Stimulated activated CD4-positive, alpha-beta T cell treated with anti-CD3 and anti-CD28 coated beads, Interleukin-4, amount 100 ng/mL, for 4 hours (primary cell): ENCODE measurements at places on chromosomes 12 and 14.

DNA sequence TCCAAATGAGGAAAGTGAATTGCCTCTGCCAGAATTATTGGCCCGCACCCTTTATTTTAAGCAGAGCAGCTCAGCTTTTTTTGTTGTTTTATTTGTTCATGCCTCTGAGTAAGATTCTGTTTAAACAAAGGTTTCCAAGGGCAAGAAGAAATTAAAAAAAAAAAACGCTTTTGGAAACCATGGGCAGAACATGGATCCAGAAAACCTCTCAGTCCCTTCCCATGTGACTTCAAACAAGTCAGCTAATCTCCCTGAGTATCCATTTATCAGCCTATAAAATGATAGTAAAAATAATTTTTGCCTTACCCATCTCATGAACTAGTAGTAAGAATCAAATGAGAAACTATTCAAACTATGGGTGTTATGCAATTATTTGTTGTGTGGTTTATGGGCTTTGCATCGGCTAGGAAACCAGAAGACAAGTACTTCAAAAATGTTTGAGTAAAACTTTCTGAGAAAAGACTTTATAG, 27.6 kb downstream of the KITLG start:
- DNase-seq: no peak

- DNase-seq: no peak
Observed at GRCh38 chr12:12663644-12664294, 32.2 kb downstream of the GPR19 start.

- no peak for DNase-seq
Observed at GRCh38 chr12:21337959-21338744, 3.4 kb upstream of the SLCO1A2 start.

GRCh38 chr12:11711651-11712327, 62.3 kb downstream of the ETV6 start:
- no peak for DNase-seq

DNA sequence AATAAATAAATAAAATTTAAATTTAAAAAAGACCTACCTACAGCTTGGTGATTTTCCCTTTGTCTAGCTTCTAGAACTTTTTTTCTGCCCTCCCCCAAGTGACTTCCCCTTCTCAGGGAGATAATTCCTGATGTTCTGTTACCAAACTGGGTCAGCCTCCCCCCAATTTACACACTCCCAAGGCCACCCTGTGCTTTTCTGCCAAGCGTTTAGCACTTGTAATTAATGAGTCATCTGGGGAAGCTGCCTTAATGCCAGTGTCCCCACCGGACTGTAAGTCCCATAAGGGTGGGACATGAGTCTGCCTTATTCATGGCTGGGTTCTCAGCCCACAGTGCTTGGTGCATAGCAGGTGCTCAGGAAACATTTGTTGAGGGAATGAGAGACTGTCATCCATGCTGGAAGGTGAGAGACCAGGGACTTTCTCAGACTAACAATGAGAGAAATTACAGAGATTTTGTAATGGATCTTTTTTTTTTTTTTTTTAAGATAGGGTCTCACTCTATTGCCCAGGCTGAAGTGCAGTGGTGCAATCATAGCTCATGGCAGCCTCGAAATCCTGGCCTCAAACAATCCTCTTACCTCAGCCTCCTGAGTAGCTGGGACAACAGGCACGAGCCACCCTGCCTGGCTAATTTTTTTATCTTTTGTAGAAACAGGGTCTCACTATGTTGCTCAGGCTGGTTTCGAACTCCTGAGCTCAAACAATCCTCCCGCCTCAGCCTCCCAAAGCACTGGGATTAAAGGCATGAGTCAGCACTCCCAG, 106.8 kb downstream of the PHETA1 start:
- DNase-seq: no peak

- no peak for DNase-seq
Observed at GRCh38 chr14:101559624-101560533, 1.4 kb upstream of the DIO3 start.

- DNase-seq: no peak
Observed at GRCh38 chr12:4591180-4591687, 29.2 kb downstream of the DYRK4 start.

DNA sequence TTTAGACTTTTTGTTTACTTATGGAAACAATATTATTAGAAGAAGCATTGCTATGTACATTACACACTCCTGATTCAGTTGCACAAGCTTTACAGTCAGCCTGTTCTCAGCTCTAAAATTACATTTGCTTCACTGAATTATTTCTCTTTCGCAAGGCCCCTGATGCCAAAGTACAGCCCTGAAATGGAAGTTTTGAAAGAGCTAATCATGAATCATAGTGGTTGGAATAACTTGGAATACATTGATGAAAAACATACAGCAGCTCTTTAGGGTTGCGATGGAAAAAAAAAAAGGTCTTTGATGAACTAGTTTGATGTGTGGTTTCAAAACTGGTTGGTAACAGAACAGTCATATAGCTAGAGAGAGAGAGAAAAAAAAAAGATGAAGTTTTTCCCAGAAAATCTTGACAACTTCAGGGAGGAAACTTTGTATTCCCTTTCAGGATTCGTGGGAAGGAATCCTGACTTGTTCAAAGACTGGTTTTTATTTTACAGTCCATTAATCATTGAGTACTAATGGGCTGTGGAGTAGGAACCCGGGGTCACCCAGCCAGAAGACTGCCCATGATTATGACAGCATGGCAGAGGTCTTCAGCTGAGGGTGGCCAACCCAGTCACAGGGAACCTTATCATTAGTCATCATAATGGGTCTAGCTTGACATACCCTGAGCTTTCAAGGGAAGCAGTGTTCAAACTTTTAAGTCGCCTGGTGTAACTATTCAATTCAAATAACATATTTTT, 460.1 kb downstream of the NAV3 start:
- no peak for DNase-seq

- no peak for DNase-seq
Observed at GRCh38 chr12:45122768-45123380, 72.0 kb upstream of the DBX2 start.

DNA sequence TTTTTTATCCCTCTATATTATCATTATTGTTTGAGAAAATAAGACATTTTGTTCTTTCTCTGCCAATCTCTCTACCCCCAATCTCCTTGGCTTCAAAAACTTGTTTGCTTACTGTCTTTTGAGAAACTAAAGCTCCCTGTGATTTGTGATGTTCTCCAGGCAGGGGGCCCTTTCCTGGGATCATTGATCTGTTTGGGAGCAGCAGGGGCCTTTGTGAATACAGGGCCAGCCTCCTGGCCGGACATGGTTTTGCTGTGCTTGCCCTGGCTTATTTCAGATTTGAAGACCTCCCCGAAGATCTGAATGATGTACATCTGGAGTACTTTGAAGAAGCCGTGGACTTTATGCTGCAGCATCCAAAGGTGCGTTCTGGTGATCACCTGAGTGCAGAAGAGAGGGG, 4.5 kb downstream of the ACOT6 start:
- DNase-seq: no peak

- no peak for DNase-seq
Observed at GRCh38 chr14:68473794-68474193, 319.1 kb downstream of the ZFP36L1 start.

GRCh38 chr12:113196990-113197389, 11.5 kb downstream of the RITA1 start:
- DNase-seq: peak; percentile 52

- no peak for DNase-seq
Observed at GRCh38 chr12:88509347-88509746, 70.9 kb downstream of the KITLG start.

- no peak for DNase-seq
Observed at GRCh38 chr12:111764120-111764821, 2.5 kb upstream of the ALDH2 start.

DNA sequence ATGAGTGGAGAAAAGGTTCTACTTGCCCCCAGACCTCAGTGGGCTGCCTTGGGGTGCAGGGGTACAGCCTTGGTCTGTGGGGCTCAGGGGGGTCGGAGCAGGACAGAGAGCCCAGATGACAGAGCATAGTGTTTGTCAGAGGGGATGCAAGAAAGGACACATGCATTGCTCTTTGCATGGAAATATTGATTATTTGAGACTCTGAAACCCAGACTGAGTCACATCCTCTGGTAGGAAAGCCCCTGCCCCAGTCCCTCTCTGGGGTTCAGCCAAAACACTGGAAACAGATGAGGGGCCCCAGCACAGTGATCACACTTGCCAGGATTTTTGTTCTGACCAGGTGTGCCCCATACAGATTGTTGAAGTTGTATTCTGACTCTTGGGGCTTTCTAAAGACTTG, 1094.4 kb downstream of the BCL11B start:
- DNase-seq: peak; percentile 85

DNA sequence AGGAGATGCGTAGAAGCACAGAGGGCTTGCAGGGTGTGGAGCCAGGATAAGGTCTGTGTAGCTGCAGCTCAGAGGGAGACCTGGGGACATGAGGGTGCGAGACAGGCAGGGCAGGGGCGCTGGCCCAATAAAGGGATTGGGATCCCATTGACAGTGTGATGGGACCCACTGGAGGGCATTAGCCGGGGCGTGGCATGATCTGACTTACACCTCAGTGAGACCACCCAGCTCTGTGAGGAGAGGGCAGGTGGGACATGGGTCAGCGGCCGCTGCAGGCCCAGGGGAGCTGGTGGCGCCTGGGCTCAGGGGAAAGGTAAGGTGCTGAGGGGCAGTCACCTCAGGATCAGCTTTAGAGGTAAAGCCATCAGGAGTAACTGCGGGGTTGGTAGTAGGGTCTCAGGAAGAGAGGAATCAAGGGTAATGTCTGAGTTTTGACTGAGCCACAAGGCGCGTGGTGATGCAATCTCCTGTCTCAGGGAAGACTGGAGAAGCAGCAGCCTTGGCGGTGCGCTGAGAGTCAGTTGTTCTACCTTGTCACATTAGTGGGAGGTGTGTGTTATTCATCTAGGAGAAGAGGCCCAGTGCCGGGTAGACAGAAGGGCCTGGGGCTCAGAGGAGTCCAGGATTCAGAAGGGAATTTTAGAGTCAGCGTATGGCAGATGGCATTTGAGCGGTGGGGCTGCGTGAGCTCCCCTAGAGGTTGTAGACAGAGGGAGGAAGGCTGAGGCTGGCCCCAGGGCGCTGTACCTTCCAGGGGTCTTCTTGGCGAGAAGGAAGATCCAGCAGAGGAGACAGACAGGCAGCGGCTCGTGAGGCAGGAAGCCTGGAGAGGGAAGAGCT, 30.8 kb upstream of the BDKRB2 start:
- no peak for DNase-seq

- no peak for DNase-seq
Observed at GRCh38 chr14:101134851-101135433, 231.4 kb upstream of the RTL1 start.

- DNase-seq: no peak
Observed at GRCh38 chr12:104569346-104570173, 112.8 kb downstream of the CHST11 start.

- DNase-seq: no peak
Observed at GRCh38 chr12:30845676-30846075, 80.9 kb upstream of the TSPAN11 start.
